ENCODE measurements at places on chromosomes 16 and 17.

- no peak for DNase-seq
Measured at GRCh38 chr17:32498391-32498790, 11.6 kb downstream of the CDK5R1 start.

DNA sequence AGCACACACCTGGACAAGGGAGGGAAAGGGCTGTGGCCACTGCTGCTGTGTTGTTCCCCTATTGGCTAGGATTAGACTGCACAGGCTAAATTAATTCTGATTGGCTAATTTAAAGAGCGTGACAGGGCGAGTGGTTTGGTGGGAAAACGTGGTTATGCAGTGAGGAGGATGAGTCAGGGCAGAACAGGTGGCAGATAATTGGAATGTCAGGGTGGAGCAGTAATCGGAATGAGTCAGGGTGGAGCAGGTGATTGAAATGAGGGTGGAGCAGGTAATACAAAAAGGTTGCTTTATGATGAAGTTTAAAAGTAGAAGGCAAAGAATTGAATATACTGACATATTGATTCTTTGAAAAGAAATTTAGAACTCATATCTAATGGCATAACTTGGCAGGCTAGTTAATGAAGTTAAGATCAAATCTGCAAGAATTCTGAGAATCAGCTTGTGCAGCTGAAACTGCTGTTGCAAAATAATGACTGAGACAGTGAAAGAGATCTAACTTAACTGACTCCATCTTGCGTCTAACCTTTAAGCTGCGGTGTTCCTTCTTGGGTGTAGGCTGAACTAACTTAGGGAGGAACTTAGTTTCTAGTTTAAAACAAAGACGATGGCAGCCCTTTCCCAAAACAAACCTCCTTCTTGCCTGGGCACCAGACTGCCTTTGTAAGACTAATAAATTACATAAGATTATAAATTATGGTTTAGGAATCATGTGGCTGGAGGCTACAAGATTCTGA, 174.3 kb downstream of the UTP18 start:
- no peak for DNase-seq

DNA sequence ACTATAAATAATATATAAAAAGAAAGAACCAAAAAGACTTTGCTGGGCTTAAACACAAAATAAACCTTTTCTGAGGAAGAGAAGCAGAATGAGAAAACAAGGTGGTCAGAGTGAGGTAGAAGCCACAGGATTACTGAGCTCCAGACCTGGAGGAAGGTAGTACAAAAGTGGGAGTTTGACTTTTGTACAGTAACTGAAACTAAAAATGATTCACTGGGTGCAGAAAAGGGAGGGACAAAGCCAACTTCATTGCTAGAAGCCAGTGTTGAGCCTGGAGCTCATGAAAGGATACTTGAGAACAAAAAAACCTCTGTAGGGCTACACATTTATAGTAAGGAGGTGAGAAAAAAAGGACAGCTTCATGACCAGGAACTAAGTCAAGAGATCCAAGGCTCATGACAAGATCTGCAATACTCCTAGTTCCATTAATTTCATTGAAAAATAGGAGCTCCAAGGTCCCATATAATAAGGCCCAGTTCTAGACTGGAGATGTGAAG, 45.5 kb downstream of the PKD1L3 start:
- no peak for DNase-seq

DNA sequence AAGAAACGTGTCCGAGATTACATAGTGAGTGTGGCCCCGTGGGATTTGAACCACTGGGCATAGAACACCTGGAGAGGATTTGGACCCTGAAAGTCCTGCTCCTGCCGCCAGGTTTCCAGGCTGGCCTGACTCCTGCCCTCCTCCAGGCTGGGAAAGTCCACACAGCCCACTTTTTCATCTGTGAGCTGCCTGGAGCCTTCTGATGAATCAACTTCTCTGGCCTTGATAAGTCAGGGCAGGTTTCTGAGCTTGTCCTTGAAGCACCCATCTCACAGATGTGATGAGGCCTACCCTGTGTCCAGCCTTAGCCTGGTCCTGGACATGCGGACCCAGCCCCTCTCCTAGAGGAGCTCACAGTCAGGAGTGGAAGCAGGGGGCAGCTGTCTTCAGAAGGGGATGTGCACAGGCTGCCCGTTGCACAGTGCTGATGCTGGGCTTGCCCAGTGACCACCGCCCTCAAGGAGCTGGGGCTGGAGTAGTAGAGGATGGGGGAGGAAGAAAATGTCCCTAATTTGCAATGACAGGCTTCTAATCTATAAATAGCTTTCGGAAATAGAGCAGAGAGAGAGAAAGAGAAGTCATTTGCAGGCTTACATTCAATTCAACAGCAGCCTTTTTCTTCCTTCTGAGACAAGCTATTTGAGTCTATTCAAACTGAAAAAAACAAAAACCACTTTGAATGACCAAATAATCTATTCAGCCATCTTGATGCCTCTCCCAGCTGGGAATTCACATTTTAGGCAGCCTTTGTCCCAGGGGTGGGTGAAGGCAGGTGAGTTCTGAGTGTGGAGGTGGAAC, 73.5 kb upstream of the DNAJA2 start:
- no peak for DNase-seq

DNA sequence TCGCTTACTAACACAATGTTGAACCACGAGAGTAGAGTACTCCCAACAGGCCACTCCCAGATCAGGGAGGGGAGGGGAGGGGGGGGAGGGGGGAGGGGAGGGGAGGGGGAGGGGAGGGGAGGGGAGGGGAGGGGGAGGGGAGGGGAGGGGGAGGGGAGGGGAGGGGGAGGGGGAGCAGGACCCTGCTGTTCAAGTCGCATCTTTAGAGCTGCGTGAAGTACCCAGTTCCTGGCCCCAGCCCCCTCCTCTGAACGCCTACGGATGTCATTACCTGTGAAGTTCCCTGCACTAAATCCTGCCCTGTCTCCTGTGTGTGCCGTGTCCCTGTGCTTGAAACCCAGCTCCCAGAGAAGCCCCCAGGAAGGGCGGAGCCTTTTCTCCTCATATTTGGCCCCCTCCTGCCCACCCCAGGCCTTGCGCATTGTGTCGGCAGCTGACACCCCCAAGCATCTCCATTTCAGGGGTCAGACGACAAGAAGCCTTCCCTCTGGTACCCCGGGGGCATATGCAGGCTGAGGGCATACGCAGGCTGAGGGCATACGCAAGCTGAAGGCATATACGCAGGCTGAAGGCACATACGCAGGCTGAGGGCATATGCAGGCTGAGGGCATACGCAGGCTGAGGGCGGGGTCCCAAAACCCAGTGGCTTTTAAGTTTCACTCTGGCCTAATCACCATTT, 330.2 kb downstream of the C16orf95 start:
- DNase-seq, result no peak

- DNase-seq, result no peak
Measured at GRCh38 chr16:58644765-58645487, 15.3 kb upstream of the CNOT1 start.

DNA sequence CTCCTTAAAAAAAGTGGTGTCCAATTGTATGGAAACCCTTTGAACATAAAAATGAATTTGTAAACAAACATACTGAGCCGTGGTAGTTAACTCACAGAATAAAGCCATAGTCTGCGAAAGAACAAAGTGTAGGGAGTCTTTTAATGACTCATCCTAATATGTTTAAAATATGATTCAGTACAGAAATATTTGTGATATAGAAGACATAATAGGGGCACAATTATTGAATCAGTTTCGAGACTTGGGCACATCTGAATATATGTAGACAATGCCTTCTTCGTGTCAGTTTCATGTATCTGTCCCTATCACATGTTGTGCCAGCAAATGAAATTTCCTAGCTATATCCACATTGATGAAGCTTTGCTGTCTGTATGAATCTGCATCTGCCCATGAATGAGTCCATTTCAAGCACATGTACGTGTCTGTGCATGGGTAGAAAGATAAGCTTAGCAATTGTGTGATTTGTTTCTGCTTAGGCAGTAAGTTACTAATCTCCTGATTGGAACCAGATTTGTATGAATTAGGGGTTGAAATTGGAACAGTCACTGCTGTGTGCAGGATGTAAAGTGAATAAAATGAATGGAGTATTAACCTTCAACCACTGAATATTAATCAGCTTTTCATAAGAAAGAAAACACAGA, 112.5 kb upstream of the SOX9 start:
- DNase-seq, result no peak

- no peak for DNase-seq
Measured at GRCh38 chr17:39064374-39064773, 87.1 kb downstream of the PLXDC1 start.

DNA sequence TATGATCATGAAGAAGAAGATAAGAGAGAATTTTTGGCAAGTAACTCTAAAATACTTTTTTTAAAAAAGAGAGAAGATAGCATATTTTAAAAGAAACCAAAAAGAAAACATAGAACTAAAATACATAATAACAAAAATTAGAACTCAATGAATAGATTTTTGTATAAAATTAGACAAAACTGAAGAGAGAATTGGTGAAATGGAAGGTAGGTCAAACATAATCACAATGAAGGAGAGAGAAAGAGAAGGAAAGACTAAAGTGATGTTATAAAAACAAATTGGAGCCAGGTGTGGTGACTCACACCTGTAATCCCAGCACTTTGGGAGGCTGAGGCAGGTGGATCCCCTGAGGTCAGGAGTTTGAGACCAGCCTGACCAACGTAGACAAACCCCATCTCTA, 211.5 kb downstream of the AXIN2 start:
- DNase-seq, result no peak

DNA sequence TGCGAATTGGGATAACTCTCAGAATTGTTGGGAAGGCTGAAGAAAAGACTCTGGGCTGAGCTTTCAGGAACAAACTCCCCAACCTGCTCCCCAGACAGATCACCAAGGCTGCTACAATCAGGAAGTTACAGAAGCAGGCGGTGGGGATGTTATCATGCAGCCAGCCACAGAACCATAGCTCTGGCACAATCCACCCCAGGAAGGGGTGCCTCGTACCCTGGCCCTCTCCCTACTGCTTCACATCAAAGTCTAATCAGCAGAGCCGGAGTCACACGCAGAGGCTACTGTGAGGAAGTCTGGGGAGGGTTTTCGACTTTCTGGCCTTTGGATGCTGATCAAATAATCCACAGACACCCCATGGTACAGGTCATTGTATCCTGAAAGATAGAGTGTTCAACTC, 86.8 kb downstream of the NTN1 start:
- DNase-seq, result no peak
